ENCODE measurements at places on chromosomes 3 and 15.
A peak's percentile ranks its signal among the peaks of the same experiment; 100 is the strongest.

- DNase-seq: no peak
Observed at GRCh38 chr3:159233734-159234133, 431.9 kb downstream of the MFSD1 start.

- no peak for DNase-seq
Observed at GRCh38 chr3:58792921-58793451, 126.4 kb upstream of the FAM3D start.

DNA sequence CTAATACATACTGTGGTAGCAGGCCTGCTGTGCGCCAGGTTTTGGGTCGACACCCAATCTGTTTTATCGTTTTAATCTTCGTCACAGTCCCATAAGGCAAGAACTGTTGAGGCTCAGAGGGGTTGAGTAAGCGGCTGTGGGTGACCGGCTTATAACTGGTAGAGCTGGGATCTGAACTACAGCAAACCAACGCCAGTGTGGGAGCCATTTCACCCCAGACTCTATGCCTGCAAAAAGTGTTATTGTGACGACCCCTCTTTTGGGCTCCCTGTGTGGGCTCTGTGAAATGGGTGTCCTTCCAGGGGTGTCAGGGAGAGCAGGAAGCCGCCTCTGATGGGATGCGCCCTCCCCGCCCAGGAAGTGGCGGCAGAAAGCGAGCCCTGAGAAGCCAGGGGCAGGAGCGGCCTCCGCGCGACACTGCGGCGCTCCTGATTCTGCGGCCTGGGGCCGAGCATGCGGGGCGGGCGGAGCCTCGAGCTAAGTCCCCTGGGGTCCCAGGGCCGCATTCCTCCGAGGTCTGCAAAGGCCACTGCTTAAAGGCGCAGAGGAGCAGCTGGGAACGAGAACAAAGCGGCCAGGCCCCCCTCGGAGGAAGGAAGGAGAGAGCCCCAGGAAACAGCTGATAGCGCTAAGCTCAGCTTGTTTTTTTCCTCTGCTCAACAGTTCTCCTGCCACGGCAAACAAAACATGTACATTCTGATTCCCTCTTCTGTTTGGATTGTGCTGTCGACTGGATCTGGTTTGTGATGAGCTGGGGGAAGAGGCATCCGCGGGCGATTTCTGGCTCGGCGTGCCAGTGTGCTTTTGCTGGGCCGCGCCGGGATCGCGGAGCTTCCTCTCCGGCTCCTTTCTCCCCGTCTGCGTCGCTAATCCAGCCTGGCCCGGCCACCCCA lies 33.9 kb downstream of the GRK7 start:
- DNase-seq: peak; percentile 57

DNA sequence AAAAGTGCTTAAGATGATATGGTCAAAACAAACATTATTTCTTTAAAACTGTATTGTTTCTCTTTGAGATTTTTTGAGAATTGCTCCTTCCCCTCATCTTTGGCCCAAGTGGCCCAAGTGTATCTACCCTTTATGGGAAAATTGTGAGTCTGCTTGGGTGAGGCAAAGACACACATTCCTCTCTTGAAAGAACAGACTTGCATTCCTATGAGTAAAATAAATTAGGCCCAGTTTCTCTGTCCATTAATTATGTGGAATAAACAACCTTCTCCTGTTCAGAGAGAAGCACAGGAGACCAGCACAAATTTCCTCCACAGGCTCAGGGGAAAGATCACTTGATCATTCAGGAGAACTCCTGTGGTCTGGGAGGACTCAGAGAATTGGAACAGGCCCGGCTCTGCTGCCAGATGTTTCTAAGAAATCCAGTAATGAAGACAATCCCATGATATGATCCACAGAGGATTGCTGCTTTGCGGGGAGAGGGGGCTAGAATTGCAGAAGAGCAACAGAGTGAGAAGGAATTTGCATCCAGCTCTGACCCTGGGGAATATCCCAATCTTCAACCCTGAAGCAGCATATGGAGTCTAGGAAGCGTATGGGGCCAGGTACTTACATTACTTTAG lies 53.8 kb upstream of the BOC start:
- DNase-seq: no peak

DNA sequence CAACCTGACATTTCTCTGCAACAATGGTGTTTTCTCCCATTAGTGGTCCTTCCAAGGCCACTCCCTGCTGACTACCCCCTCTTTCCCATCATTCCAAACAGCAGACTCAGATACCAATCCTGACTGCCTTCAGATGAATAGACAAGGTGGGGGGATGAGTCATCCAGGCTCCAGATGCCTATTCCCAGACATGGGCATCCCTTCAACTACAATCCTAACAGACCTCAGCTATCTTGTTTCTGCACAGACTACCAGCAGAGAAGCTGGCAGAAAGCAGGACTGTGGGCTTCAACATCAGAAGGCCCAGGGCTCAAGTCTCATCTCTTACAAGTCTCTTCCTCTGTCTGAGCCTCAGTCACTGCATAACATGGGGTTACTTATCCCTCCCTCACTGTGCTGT lies 2.2 kb downstream of the RBP1 start:
- no peak for DNase-seq

DNA sequence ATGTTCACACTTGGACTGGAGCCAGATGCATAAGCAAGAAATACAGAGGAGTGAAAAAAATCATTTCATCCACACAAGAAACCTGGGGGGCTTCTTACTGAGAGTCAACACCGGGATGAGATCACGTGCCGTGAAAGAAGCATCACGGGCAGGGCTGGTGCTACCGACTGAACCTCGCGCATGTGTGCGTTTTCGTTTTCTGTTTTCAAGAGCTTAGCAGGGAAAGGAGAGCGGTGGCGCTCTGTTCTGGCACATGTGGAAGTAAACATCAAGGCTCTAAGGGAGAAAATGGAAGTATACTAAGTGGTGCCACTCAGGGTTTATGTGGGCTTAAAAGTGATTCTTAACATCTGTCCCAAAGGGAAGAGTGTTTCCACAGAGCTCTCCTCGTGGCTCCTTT lies 55.9 kb downstream of the VGLL4 start:
- no peak for DNase-seq

DNA sequence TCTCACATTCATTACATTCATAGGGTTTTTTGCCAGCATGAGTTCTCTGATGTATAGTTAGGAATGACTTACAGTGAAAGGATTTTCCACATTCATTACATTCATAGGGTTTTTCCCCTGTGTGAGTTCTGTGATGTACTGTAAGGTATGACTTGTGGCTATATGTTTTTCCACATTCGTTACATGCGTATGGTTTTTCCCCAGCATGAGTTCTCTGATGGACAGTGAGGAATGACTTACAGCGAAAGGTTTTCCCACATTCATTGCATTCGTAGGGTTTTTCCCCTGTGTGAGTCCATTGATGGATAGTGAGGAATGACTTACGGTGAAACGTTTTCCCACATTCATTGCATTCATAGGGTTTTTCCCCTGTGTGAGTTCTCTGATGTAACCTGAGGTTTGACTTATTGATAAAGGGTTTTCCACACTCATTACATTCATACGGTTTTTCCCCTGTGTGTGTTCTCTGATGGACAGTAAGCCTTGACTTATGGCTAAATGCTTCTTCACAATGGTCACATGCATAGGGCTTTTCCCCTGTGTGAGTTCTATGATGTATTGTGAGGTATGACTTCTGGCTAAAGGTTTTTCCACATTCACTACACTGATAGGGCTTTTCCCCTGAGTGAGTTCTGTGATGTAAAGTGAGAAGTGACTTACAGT lies 47.4 kb downstream of the ZNF717 start:
- no peak for DNase-seq

- no peak for DNase-seq
Observed at GRCh38 chr3:192277477-192277876, 449.9 kb downstream of the FGF12 start.

DNA sequence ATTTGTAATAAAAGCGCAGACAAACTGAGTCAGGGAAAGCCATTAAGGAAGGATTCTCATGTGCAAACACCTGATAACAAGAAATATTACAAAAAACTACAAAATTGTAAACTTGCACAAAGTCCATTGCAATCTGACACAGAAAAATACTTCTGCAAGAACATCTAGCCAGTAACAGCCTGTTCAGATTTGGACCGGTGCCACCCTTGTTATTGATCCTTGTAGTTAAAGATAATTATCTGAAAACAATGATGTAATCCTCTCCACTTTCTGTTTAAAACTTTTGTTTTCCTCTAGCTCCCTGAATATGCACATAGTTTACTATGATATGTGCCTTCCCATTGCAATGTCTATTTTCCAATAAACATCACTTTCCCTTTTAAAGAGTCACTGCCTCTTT lies 1090.2 kb downstream of the PLOD2 start:
- DNase-seq: no peak

- no peak for DNase-seq
Observed at GRCh38 chr3:32366638-32367397, 24.8 kb upstream of the CMTM7 start.

DNA sequence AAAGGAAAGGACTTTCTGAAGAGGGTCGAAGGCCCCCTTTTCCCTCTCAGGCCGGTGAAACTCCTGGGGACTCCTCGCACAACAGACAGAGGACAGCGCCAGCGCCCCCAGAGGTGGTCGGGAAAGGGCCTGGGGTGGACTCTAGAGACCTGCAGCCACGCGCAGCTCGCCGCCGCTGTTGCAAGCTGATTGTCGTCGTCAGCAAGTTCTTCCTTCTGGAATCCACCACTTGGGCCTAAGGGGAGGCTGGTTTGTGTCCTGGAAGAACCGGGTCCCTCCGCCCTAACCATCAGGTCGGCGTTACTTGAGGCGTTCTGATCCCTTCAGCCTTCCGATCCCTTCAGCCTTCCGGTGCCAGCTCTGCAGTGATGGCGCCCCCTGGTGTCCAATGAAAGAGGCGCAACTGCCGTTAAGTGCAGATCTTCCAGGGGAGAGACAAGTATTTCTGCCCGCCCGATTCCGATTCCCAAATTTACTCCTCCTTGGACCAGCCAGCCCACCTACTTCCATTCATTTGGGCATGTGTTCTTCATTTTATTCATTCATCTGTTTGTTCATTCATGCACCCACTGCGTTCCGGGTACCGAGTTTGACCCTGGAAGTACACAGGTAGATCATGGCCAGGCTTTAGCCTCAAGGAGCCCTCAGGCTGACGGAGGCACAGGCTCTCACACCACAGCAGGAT lies 77.2 kb upstream of the SLC6A11 start:
- peak; percentile 79 for DNase-seq

GRCh38 chr3:15955968-15956367 lies 158.2 kb upstream of the ANKRD28 start:
- DNase-seq: no peak

DNA sequence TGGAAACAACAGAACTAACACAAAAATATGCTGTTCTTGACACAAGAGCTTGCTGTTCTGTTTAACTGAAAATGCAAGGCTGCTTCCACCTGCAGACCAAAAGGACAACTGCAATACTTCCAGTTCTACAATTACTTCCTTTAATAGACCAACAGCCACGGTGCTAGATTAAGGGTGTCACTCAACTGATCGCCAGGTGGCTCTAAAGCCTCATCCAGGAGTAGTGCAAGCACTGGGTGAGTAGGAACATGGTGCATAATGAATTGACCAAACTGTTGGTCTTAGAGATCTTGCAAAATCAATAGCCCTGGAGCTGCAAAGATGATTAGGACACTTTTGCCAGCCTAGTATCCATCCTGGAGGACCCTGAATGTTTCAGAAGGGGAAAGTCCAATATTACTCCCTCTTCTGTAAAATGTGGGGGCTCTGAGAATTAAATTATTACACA lies 3.6 kb upstream of the CLDN16 start:
- no peak for DNase-seq

DNA sequence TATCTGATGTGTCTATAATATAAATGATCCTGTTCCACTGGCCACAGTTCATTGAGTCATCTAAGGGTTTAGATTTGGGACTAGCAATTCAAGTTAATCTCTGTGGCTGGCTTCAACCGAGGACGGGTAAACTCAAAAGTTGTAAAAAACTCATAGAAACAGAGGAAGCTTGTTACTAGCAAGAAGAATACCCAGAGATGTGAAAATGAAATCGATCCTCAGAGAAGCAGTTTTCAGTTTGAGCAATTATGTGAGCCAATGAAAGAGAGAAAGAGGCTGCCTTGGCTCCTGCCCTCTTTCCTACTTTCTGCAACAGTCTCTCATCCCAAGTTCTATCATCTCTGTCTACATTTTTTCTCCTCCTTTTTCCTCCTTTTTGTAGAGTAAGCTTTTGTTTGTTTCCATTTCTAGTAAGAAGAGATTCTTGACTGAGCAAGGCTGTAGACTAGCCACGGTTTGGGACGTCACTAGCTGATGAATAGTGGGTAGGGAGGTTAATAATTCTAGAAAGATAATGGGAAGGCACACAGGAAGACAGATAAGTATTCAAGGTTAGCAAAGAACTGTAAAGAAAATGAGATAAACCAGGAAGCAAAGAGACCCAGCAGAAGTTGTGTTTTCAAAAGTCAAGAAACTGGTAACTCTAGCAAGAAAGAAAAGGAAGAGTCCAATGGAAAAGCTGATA lies 298.9 kb upstream of the NR2F2 start:
- no peak for DNase-seq

DNA sequence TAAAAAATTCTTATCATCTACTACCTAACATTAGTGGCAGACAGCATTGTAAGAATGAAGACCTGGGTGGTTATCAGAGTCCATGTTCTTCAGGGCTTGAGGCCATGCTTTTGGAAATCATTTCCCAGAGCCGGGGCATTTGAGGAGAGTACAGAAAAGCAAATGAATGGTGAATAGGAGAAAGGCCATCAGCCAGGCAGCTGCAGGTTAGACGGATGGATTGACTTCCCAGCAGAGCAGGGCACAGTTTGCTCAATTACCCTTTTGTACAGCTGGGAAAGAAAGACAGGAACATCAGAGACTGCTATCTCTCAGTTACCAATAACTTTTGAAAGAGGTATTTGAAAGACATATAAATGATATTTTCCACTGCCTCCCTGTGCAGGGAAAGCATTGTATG lies 135.6 kb downstream of the ALCAM start:
- no peak for DNase-seq

- DNase-seq: no peak
Observed at GRCh38 chr3:167160781-167161180, 219.3 kb downstream of the ZBBX start.

DNA sequence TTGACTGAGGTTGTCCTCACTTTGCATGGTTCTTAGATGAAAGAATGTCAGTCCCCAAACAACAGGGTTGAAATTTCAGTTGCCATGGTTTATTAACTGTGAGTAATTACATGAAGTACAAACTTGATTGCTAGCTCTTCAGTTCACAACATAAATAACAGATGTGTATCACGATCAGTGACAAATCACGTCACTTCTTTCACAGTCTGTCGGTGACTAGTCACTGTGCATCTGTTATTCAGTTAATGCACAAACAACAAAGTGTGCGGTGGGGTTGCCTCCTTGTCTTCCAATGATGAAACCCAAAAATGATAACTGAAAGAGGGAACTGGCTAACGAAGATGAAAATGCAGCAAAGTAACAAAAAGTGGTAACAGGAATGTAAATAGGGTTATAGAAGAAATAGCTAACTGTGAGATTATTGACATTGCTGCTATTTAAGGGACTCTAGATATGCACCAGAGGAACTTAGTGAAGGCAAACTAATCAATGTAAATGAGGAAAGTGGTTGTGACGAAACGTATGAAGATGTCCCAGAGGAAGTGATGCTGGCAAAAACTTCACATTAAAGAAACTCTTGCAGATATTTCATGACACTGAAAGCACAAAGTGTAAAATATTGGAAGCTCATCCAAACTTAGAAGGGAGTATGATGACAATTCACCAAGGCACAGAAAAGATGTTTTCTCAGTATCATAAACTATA lies 159.3 kb downstream of the WDR76 start:
- no peak for DNase-seq

- no peak for DNase-seq
Observed at GRCh38 chr3:131543714-131544113, 40.9 kb upstream of the MRPL3 start.
